ENCODE measurements at places on chromosomes 11 and 22.

- no peak for DNase-seq
Observed at GRCh38 chr11:33160136-33160535, 1.1 kb downstream of the CSTF3 start.

DNA sequence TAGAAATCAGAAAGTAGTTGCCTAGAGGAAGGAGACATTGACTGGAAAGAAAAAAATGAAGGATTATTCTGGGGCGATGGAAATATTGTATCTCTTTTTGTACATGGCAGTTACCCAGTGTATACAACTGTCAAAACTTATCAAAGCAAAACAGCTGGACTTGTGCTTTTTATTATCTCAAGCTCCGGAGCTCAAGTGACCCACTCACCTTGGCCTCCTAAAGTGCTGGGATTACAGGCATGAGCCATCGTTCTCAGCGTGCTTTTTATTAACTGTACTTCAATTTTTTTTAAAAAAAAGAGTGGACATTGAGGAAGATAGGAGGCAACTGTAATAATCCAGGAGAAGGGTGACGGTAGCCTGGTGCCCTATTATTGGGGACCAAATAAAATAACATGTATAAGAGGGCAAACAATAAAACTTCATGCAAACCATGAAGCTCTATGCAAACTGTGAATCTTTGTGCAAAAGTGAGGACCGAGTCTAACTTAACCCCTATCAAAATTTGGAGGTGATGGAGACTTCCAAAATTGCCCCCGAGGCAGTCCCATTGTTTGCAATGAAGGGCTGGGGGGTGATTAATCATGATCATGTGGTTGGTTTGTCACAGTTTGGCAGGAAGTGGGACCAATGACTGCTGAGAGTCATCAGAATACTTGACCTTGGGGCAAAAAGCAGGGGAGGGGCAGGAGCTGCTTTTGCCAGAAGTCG, 23.5 kb downstream of the FZD4 start:
- DNase-seq: no peak

DNA sequence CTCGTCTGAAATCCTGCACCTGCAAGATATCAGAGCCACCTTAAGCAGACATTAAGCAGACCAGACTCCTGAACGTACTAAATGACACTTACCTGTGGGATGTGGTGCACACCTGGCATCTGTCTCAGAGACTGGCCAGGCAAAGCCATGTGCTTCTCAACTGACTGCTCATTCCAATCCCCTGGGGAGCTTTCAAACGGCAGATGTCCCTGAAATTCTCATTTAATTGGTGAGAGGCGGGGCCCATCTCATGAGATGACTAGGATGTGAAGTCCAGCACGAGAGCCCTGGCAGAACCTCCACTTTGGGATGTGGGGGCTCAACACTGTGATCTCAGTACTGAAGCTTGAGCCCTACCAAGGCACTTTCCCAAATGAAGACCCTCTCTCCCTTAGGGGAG, 84.9 kb upstream of the HMGXB4 start:
- DNase-seq: no peak

DNA sequence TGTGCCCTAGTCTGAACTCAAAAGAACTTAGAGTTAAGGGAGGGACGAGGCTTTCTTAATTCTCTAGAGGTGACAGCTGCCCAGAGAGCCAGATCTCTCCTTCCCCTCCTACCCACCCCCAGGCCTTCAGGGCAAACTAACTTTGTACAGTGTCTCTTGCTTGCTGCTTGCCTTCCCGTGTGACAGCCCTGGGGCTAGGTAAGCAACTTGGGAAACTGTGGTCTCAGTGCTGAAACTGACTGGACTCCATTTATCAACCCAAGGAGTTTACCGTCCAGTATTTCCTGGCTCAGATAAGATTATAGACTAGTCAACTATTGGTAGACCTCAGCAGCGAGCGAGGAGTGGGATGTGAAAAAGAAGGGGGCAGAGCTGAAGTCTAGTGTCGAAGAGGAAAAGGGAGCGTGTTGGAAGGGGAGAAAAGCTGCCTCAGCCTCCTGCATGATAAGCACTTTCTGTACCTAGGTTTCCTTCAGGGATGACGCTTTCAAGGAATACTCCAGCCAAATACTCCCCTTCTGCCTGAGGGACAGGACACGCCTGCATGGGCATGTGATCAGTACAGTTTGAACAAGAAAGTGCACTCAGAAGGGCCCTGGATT, 43.3 kb upstream of the WEE1 start:
- DNase-seq: no peak

DNA sequence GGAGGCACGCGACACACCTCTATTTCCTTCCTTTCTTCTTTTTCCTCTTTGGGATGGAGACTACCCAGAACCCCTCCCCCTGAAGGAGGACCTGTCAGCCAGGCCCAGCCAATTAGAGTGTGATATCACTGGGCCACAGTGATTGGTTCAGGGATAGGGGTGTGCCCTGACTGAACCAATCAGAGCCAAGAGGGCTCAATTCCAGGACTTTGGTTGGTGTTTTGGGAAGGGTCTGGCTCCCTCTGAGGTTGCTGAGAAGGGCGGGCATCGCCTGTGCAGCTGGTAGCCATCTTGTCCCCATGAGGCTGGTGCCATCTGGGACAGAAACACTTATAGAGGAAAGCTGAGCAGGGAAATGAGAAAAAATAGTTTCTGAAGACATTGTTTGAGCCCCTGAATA, 71.4 kb downstream of the CHST1 start:
- DNase-seq: no peak

GRCh38 chr11:31801298-31801702, 9.8 kb downstream of the PAX6 start:
- no peak for DNase-seq

Measured in CD4-positive, alpha-beta T cell treated with Interleukin-15 for 1 hour (primary cell).